Foreskin fibroblast (primary cell): ENCODE measurements at places on chromosomes 5 and 9.

GRCh38 chr5:15420201-15420600 lies 79.8 kb upstream of the FBXL7 start:
- DNase-seq: no peak

DNA sequence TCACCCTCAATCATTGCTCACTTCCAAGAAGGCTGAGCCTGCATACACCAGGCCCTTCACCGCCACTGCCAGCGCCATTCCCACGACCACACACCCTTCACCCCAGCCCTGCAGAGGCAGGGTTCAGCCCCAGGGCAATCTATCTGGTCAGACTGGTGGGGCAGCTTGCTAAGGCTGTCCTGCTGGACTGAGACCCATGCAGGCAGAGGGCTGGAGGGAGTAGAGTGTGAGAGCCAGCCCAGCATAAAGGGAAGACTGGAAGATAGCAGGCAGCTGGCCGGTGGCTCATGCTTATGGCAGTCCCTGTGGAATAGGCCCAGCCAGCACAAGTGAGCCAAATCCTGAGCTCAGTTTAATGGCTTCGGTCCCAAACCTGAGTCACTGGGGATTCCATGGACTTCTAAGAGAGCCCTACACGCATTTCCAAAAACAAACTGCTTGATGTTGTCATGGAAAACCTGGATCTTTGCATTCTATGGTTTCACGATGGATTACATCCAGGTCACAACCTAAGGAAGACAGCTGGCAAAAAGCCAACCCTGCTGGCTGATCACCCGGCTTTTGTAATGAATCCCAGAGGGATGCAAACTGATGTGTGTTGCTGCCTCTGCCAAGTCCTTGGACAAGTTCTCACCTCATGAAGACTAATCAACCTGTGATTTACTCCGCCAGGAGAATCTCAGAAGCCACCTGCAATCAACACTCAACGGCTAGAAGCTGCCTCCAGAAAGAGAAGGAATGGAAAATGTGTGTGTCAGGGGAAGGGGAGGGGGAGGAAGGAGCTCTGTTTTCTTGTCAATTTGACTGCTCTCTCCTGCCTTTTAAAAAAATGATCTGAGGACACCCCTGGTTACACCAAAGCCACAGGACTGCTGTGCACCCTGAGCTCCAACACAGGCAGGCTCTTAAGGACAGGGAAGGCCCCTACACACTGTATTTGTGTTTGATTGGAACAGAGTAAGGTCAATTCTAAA lies 143.6 kb downstream of the LHFPL2 start:
- DNase-seq: peak; percentile 99

DNA sequence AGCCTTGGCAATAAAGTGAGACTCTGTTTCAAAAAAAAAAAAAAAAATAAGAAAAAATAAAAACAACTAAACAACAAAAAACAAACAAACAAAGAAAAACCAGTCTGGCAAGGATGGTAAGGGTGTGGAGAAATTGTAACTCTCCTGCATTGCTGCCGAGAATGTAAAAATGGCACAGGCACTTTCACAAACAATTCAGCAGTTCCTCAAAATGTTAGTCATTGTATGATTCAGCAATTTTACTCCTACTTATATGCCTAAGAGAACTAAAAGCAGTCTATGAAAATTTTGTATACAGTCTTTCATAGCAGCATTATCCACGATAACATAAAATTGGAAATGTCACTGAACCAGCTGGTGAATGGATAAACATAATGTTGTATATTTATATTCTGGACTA lies 280.4 kb downstream of the CDH9 start:
- DNase-seq: no peak

DNA sequence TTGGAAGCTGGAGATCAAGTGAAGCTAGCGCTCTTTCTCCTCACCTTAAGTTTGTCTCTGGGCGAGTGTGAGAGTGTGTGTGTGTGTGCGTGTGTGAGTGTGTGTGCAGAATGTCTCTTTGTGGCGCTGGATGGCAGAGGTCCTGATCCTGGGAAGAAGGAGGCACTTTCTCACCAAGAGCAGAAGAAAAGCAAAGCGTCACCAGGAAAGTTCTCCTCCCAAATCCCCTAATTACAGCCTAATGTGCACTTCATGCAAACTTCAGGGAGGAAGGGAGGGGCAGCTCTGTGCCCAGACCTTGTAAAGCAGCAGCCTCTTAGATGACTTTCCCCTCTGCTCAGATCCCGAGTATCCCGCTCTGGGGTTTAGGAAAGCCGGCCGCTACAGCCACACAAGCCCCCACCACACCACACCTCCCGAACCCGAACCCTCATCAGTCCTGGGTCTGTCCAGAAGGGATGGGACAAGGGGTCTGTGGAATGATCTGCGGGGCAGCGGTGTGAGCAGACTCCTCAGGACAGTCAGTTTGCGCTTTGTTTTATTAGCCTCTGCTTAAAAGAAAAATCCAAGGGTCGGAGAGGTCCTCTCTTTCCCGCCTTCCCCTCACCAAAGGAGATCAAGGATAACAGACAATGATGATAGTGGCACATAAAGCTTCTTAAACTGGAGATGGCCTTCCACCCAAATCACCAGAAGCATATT lies at the start of gene HAPLN1:
TSS of gene HAPLN1 (minus strand) at position 20 of the 702 bp plus-strand sequence. CDS start 47,332 bp downstream, outside the sequence.
- no peak for DNase-seq

- no peak for DNase-seq
Measured at GRCh38 chr9:121744687-121745395, 93.4 kb downstream of the DAB2IP start.

DNA sequence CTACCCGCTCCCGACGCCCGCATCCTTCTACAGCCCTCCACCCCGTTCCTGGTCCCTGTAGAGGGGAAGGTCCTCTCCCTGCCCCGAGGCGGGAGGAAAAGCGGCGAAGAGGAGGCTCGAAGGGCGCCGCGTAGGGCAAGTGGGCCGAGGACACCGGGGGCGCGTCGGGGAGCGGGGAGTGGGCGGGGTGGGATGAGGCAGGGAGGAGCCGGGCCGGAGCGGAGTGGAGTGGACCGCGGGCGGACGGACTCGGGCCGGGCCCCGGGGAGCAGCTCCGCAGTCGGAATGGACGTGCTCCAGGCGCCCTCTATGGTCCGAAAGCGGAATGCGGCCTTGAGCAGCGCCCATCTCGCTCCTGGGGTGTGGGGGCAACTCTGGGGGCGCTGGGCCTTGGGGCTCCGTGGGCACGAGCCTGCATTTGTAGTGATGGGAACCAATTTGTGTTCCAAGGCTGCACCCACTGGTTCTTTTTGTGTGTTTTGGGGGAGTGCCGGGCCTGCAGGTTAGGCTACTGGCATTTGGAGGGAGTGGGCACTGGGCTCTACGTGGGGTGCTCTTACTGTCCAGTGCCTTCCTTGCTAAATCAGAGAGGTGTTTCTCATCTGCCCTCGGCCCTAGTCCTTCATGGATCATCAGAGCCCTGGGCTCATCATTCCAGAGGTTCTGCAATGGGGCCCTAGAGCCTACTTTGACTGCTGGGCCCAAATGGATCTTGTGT lies 7.3 kb downstream of the IRX1 start:
- no peak for DNase-seq

- DNase-seq: peak; percentile 98
Measured at GRCh38 chr5:73448463-73449136, at the start of gene FOXD1. TSS of gene FOXD1 (minus strand) at chr5:73448777. CDS start at chr5:73448362, 415 bp downstream.

DNA sequence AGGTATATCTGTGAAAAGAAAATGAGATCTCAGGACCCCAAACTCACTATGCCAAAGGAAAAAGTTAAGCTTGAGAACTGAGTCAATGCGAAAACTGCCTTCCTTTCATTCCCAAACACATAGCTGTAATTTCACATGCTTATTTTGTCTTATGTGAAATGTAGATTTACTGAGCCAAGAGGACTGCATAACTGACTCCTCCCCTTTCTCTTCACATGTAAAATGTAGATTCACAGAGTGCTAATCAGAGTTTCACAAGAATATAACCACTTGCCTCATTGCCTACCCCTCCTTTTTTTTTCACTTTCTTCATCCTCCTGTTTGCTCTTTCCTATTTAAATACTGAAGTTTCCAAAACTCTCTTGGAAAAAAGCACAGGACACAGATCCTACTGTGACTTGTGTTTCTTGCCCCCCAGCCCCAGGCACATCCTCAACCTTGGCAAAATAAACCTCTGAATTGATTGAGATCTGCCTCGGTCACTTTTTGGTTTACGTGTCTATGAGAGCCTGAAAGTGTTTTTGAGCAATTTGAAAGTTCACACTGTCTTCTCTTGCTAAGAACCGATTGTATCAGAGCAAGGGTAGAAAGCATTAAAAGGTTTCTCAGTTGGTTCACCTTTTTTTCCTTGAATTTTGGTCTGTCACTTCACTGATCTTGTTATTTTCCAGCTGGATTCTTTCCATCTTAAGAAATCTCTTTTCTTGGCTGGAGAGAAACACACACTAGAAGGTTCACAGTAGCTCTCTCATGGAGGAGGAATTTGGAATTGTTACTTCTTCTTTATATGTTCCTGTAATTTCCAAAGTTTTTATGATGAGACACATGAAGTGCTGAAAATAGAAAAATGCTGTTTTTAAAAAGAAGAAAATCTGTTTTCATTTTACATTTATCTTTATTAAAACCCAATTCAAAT lies 44.8 kb upstream of the SNAPC3 start:
- DNase-seq: peak; percentile 5

- DNase-seq: peak; percentile 57
Measured at GRCh38 chr9:126806336-126806735, 1.5 kb downstream of the ZBTB43 start.

DNA sequence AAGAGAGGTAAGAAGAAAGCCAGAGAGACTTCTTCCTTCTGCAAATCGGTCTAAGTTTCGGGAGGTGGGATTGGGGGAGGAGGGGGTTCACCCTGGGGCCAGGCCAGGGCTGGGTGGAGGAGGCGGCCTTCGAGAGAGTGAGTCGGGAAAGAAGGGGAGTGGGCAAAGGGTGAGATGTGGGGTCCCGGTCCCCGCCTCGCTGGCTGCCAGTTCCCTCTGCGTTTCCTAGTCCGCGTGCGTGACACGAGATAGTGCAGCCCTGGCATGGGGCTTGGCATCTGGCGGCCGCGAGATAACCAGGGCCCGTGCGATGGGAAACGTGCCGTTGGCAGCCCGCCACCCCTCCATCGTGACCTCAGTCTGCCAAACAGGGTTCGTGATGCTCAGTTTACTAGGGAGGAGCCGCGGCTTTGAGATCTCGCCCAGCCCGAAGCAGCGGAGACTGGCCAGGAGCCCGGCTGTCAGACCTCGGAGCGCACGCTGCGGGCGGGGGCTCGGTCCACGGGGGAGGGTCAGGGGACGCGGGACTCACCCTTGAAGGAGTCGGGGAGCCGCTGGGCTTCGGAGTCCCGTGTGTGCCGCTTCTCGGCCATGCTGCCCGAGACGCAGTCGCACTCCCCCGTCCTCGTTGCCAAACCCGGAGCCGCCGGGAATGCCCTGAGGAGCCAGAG lies at the start of gene STOM:
TSS of gene STOM (minus strand) at position 656 of the 671 bp plus-strand sequence. CDS start at position 593, 63 bp downstream.
- peak; percentile 96 for DNase-seq

DNA sequence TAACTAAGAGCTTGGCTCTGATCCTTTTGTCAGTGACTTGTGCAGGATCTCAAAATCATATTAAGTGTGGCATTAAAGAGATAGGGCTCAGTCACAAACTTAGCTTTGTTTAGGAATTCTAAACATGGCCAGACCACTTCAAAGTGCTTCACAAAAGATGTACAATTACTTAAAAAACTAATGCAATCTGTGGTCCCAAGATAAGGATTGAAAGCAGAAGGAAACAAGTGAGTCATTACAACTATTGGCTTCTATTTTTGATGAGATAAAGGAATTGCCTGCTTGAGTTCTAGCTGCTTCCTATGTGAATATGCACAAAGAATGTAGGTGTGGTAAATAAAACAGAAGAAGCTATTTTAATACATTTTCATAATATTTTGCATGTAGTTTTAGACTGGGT lies 44.9 kb upstream of the SLC12A2 start:
- DNase-seq: no peak

- no peak for DNase-seq
Measured at GRCh38 chr9:117783828-117784227, 79.6 kb downstream of the TLR4 start.

GRCh38 chr5:107395632-107396350 lies 274.9 kb downstream of the EFNA5 start:
- DNase-seq: no peak

DNA sequence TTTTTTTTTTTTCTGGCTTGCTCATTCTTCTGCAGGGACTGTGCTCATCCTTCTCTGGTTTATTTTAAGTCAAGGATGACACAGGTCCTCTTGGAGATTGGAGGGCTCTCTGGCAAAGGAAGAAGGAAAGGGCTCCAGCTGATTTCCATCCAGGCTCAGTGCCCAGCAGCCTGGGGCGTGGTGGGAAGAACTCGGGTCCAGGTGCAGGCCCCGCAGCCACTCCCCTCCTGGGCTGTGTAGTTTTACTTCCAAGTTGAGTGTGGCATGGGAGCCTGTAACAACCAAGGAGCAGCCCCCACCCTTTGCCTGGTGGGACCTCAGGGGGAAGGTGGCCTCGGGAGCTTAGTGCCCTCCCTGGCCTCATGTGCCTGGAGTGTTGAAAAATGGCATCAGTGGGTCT lies 58.9 kb downstream of the ANKRD33B start:
- no peak for DNase-seq

GRCh38 chr9:117462861-117463260 lies 48.0 kb upstream of the ASTN2 start:
- no peak for DNase-seq

DNA sequence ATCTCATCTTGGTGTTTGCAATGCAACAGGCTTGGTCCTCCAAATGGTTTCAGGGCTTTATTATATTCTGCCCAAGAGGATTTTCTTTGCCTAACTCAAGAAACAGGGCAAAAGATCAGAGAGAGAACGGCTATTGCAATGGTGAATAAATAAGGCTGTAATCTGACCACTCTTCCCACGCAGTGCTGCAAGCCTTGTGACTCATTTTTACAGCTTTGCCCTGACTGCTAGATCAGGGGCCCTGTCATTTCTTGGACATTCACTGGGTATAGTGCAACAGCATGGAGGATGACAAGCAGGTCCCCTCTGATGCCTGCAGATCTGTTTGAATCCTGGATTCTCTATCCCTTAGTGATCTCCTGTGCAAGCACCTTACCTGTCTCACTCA lies 459.1 kb downstream of the EBF1 start:
- DNase-seq: peak; percentile 89

GRCh38 chr5:158033076-158033475 lies 174.1 kb upstream of the CLINT1 start:
- no peak for DNase-seq

DNA sequence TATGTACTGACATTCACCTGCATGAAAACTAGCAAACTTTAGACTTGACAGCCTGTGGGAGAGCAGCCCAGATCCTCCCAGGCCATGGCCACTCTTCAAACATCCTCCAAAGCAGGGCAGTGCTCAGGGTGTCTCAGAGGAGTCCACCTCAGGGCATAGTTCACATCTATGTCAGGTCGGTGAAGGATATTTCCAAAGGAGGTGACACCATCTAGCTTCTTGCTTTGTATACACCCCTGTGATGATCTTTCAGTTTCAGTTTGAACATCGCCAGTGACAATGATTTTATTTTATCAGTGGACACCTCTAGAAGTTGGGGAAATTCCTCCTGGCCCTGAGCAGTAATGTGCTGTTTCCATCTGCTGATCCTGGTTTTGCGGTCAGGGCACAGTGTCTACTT lies 20.1 kb downstream of the CDK20 start:
- no peak for DNase-seq

DNA sequence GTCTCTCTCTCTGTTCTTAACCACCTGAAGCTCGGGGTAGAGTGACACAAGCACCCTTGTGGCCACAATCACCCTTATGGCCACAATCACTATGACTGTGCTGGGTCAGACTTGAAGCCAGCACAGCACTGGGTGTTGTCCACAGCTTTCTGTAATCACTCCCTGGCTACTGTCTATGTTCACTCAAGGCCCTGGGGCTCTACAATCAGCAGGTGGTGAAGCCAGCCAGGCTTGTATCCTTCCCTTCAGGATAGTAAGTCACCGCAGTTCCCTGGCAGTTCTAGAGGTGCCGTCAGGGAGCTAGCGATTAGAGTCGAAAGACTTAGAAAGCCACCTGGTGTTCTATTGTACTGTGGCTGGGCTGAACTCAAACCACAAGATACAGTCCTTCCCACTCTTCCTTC lies 44.2 kb downstream of the GDA start:
- no peak for DNase-seq

GRCh38 chr5:178338126-178338749 lies 105.6 kb upstream of the PHYKPL start:
- no peak for DNase-seq
